ENCODE measurements at places on chromosomes 16 and 17.

DNA sequence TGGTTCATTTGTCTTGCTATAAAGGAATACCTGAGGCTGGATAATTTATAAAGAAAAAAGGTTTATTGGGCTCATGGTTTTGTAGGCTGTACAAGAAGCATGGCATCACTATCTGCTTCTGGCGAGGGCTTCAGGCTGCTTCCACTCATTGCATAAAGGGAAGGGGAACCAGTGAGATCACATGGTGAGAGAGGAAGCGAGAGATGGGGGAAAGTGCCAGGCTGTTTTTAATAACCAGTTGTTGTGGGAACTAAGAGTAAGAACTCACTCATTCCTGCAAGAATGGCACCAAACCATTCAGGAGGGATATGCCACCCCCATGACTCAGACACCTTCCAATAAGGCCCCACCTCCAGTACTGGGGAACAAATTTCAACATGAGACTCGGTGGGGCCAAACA, 24.3 kb downstream of the SPECC1 start:
- DNase-seq = no peak

- no peak for DNase-seq
Measured at GRCh38 chr17:72631568-72631948, 460.9 kb downstream of the SLC39A11 start.

GRCh38 chr16:9258423-9259051, 167.1 kb downstream of the HAPSTR1 start:
- peak; percentile 3 for DNase-seq

GRCh38 chr17:65008882-65009281, 47.7 kb downstream of the GNA13 start:
- DNase-seq = no peak

DNA sequence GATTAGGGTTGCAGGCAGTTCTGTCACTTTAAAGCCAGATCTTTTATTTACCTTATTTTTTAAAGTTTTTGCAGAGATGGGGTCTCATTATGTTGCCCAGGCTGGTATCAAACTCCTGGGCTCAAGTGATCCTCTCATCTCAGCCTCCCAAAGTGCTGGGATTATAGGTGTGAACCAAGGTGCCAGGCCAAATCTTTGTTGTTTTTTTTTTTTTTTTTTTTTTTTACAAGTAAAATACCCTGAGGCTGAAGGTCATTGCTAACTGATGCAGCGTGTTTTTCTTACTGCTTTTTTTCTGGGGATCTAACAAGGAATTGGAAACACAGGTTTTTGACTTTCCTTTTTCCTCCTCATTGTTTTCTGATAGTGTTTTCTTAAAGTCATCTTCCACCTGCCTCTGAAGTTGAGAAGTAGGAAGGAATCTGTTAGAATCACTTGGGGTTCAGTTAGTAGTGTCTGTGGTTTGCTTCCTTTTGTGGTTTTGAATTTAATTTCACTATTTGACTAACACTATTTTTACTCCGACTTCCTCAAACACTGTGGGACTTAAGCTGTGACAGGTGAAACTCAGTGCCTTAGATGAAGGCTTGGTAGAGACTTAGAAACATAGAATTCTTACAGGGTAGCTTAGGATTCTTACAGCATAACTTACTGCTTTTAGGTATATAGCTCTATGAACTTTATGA, 22.2 kb downstream of the CLTC start:
- no peak for DNase-seq

DNA sequence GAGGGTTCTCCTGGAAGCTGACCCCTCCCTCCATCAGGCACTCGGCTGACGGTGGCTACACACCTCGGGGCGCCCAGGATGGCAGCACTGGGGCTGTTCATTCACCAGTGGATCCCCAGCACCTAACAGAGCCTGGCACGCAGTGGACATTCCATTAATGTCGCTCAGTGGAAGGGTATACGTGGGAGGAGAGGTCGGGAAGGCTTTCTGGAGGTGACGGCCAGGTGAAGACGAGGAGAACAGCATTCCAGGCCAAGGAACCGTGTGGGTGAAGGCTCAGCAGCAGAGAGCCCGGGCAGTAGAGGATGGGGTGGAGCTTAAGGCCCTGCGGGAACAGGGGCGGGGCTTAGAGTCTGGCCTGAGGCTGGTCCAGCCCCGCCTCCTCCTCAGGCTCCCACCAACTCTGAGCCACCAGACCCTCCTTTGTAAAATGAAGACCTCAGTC, 2.5 kb upstream of the HS3ST6 start:
- no peak for DNase-seq

DNA sequence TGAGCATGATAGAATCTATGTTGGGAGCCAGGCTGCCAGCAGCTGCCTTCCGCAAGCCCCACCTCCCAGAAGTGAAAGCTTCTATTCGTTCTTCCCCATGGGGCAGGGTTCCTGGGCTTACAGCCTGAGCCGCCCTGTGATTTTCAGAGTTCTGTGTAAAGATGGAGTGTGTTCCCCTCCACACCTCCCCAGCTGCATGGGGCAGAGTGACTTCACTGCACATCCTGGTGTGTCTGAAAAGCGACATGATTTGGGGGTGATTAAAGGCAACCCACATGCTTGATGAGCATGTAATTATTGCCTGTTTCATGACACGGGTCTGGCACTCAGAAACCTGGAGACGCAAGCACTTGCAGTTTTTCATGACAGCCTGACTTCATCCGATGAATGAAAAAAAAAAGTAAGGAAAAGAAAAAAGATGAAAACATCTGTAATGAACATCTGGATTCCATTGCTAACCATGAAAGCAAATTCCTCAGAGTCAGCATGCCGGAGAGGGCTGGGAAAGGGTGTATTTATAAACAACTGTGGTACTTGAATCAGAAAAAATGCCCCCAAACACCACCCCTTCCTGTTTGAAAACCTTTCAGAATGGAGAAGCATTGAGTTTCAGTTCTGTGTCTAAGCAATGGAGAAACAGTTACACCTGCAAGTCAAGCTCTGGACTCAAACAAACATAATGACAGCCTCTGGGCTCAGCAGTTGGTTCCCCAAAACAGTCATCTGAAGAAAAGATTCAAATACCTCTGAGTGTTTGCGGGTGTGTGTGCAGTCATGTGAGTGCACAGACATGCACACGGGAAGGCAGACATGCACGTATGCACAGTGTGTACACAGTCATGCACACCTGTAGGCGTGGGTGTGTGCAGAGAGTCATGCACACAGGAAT, 266.0 kb downstream of the ENGASE start:
- DNase-seq = no peak

DNA sequence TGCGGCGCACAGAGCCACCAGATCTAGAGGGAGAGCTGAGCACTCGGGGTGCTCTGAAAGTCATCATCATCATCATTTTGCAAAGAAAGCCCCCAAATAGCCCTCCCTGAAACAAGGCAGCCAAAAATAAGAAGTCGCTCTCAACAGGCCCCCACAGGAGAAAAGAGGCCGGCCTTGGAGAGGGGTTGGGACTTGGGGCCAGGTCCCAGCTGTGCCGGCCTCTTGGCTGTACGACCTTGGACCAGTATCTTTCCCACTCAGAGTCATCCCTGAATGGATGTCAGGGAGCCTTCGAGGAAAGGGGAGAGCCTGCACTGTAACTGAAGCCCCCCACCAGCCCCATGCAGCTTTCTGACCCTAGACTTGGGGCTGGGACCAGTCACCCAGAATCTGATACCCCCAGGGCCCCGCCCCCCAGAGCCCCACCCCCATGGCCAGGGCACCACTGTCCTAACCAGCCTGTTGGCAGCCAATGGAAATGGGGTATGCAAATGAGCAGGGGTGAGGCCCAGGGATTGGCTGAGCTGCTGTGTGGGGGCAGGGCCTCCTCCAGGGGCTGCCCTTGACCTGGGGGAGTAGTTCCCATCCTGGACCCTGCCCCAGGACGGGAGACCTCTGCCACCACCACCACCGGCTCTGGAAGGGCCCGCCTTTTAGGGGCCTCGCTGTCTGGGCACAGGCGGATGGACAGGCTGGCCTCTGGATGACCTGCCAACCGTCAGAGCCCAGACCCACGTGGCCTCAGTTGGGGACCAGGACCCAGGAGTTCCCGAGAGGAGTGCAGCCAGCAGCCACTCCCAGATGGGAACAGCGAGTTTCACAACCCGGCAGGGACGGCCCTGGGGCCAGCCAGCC, 15.4 kb downstream of the ZFPM1 start:
- DNase-seq = no peak

Measured in NCI-H1092 treated with DMSO at 0.1 percent for 48 hours (cell line).